ENCODE measurements at places on chromosomes 7 and 10.

GRCh38 chr10:14089556-14090292, 241.0 kb downstream of the FRMD4A start:
- no peak overlapping the region for H3K27ac ChIP-seq
- no peak overlapping the region for H3K4me3 ChIP-seq
- H3K27me3 ChIP-seq = no peaks in the 10 kb centered on the region

- H3K4me1 ChIP-seq = peaks cover 10% of the 10 kb centered on the region
- H3K36me3 ChIP-seq = no peaks in the 10 kb centered on the region
- H3K27me3 ChIP-seq = peaks cover 2% of the 10 kb centered on the region
- no peak overlapping the region for H3K27ac ChIP-seq
- peak; percentile 74 for DNase-seq
Measured at GRCh38 chr7:94620703-94621118, 35.2 kb downstream of the SGCE start.

DNA sequence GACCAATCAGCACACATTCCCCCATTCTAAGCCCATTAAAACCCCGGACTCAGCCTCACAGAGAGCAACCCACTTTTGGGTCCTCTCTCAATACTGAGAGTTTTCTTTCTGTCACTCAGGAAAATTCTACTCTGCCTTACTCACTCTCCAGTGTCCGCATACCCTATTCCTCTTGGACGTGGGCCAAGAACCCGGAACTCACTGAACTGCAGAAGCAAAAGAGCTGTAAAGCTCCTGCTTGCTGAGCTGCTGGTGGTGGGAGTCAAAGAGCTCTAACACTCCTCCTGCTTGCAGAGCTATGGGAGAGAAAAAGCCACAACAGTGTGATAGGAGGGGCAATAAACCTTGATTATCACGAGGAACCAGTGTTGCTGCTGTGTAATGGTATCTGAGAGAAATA, 386.9 kb downstream of the POM121L12 start:
- no peak for DNase-seq
- no peak overlapping the region for H3K4me3 ChIP-seq

DNA sequence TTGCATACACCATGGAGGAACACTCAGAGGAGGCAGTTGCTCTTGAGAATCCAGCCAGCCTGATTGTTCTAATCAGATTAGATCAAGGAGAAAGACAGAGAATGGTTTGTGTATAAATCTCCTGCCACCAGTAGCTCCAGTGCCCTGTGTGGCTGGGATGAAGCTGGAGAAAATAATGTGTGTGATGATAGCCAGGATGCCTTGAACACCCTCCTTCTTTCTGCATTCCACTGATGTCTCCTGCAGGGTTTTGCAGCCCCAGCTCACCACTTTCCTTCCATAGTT, 614.7 kb upstream of the FOXK1 start:
- no peaks in the 10 kb centered on the region for H3K27me3 ChIP-seq
- DNase-seq = no peak
- peaks cover 11% of the 10 kb centered on the region for H3K4me1 ChIP-seq
- no peak overlapping the region for H3K27ac ChIP-seq
- H3K36me3 ChIP-seq = no peaks in the 10 kb centered on the region
- no peak overlapping the region for H3K4me3 ChIP-seq

DNA sequence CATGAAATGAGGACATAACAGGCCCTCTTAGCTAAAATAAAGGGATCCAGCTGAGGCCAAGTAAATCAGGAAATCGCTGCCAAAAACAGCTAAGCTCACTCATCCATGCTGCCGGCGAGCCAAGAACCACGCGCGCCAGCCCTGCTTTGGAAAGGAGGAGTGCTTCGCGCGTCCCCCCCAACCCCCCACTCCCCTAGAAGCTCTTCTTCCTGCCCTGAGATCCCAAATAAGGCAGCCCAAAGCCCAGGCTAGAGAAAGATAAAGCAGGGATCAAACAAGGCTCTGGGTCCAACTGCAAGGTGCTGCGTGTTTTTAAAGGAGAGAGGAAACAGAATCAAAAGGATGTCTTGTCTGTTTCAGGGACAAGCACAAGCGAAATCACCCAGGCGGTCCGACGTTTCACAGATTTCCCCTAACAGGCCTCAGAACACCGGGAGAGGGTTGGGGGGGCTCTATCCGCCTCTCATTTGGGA, 168.3 kb upstream of the AUTS2 start:
- peaks cover 21% of the 10 kb centered on the region for H3K27me3 ChIP-seq
- H3K4me1 ChIP-seq = peaks cover 9% of the 10 kb centered on the region
- H3K27ac ChIP-seq = no peak overlapping the region

DNA sequence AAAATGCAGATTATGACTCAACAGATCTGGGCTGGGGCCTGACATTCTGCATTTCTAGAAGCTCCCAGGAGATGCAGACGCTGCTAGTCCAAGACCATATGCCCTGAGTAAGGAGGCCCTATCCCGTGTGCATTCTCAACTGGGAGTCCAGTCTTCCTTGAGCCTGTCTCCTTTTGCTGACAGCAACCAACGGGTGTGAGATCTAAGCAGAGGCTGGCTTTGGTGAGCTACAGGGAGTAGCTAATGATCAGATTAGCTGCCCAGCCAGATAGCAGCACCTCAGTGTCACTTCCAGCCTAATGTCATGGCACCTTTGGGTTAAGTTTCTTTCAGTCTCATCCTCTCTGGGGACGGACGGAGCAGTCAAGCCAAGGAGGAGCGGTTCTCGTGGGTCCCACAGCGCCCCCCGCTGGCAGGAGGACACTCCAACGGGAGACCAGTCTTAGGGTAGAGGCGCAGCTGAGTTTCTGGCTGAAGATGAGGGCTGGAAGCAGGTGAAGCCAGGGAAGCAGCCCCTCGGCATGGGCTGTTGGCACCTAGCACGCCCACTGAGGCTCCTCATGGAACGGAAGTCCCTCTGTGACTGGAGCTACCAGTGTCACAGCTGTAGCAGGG, 154.0 kb downstream of the CCDC3 start:
- peak; percentile 71 for DNase-seq
- no peak overlapping the region for H3K4me3 ChIP-seq
- H3K27ac ChIP-seq = no peak overlapping the region
- peaks cover 3% of the 10 kb centered on the region for H3K4me1 ChIP-seq
- no peaks in the 10 kb centered on the region for H3K36me3 ChIP-seq

- no peak for DNase-seq
- H3K27ac ChIP-seq = no peak overlapping the region
- H3K4me1 ChIP-seq = peaks cover 22% of the 10 kb centered on the region
- no peaks in the 10 kb centered on the region for H3K36me3 ChIP-seq
Measured at GRCh38 chr10:4061441-4061951, 276.5 kb upstream of the KLF6 start.

DNA sequence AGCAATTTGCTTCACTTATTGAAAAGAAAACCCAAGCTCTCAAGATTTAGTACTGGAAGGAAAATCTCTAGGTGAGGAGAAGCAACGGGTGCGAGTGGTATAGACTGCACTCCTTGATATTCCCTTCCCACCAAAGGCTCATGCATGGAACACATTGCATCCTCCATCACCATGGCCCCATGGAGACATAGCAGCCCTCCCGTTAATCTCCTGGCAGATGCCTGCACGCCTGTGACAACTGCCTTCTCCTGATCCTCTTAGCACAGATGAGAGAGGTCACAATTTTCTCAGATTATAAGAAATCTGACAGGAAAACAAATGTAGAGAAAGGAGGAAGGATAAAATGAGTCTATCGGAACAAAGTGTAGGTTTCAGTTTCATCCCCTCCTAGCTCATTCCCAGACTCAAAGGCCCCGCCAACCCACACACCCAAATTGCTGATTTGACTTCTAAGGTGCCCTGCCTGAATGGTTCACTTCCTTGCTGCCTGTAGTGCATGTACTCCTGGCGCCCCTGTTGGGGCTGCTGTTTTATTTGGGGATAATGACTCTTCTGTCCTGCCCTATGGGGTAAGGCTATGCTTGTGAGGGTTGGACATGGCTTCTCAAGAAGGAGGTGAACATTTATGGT, 50.0 kb downstream of the PLXNA4 start:
- peak; percentile 57 for DNase-seq
- peak overlapping the region; percentile 43 for H3K27ac ChIP-seq
- H3K4me3 ChIP-seq = no peak overlapping the region
- H3K27me3 ChIP-seq = peaks cover 5% of the 10 kb centered on the region

DNA sequence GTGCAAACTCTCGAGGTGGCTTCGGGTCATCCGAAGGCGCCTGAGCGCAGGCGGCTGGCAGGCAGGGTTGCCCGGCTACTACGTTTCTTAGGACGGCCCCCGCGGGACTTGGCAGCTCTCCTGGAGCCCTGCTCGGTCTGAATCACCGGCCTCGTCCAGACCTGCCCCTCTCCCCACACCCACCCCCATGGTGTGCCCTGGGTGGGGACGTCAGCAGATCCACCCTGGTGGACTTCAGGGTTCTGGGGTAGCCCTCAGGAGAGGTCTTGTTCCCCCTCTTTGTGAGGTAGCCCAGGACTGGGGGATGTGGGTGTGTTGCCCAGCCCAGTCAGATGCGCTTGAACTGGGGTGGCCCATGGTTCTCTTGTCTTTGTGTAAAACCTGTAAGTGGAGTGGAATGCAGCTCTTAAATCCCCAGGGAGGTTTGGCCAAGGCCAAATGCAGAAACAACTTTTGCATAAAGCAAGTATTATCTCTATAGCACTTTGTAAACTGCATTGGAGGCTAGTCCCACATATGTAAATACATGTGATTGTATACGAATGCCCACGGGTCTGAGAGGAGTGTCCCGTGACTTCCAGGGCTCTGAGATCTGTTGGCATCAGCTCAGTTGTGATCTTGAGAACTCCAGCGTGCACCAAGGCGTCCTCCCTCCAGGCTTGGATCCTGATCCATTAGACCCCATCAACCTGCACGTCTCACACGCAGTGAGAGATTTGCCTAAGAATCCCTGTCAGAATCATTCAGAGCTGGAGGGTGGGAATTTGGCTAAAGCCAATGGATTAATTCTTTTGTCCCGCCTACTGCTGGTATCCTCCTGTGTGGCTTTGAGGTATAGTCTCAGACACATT, 1.8 kb downstream of the PFKFB3 start:
- peak; percentile 35 for DNase-seq
- no peaks in the 10 kb centered on the region for H3K27me3 ChIP-seq

- no peak overlapping the region for H3K4me3 ChIP-seq
- DNase-seq = no peak
- H3K36me3 ChIP-seq = no peaks in the 10 kb centered on the region
- peaks cover 15% of the 10 kb centered on the region for H3K27me3 ChIP-seq
- H3K4me1 ChIP-seq = no peaks in the 10 kb centered on the region
Measured at GRCh38 chr7:43278088-43278644, 165.7 kb downstream of the HECW1 start.

- peaks cover 17% of the 10 kb centered on the region for H3K4me1 ChIP-seq
- H3K36me3 ChIP-seq = peaks cover 29% of the 10 kb centered on the region
- DNase-seq = no peak
- no peak overlapping the region for H3K4me3 ChIP-seq
Measured at GRCh38 chr7:143391462-143392404, 10.6 kb downstream of the ZYX start.
